ENCODE measurements at places on chromosomes 7 and 10. TPM values are rescaled to one million over a fixed set of nuclear protein-coding genes. Genes with fewer than 3 reads are reported as not detected.
A peak's percentile ranks its signal among the peaks of the same experiment; 100 is the strongest.

Gene SCD
- 25.4 TPM for total RNA-seq

Gene AKR1C4
- not detected for total RNA-seq

Gene CDC14C
- total RNA-seq, result not detected

Gene SEMA3A
- total RNA-seq, result 3.6 TPM

Gene PRF1
- total RNA-seq, result 1.4 TPM

Gene LRRC18
- total RNA-seq, result not detected

DNA sequence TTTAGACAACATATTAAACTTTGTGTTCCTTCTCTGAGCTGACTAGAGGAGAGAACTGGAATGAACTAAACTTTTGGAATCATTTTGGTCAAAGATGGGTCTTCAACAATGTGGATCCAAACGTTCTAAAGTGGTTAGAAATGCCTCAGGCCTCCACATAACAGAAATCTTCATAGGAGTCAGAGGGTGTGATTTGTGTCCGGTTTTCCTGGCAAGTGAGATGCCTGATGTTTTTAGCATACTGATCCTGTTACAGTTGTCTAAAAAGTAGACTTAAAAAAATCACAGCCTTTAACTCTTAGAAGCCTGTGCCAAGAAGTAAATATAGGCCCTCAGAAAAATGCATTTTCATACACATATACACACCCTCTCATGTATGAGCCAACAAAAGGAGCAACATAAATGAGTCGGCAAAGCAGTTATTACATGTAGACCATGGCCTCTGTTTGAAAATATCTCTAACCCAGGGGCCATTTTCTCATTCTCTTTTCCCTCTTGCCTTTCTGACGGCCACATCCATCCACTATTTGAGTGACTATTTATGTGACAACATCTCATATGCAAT is 64.5 kb downstream of the ST7 start:
- no peak overlapping the region for H3K4me3 ChIP-seq
- DNase-seq, result no peak
- H3K4me1 ChIP-seq, result no peaks in the 10 kb centered on the region

- no peaks in the 10 kb centered on the region for H3K36me3 ChIP-seq
- DNase-seq, result no peak
- H3K27me3 ChIP-seq, result no peaks in the 10 kb centered on the region
- no peak overlapping the region for H3K27ac ChIP-seq
Measured at GRCh38 chr10:4790045-4790444, 36.0 kb upstream of the AKR1E2 start.

GRCh38 chr10:131806646-131807317 is 94.0 kb upstream of the PPP2R2D start:
- no peaks in the 10 kb centered on the region for H3K4me1 ChIP-seq
- no peaks in the 10 kb centered on the region for H3K36me3 ChIP-seq
- no peak overlapping the region for H3K27ac ChIP-seq
- no peaks in the 10 kb centered on the region for H3K27me3 ChIP-seq
- no peak overlapping the region for H3K4me3 ChIP-seq

GRCh38 chr10:113967126-113967525 is 76.5 kb upstream of the ADRB1 start:
- DNase-seq, result peak; percentile 9
- H3K27ac ChIP-seq, result no peak overlapping the region
- H3K27me3 ChIP-seq, result no peaks in the 10 kb centered on the region
- H3K36me3 ChIP-seq, result no peaks in the 10 kb centered on the region

- no peak for DNase-seq
- no peak overlapping the region for H3K27ac ChIP-seq
- peak overlapping the region; percentile 33 for H3K4me3 ChIP-seq
Measured at GRCh38 chr7:27193335-27194001, 6.4 kb downstream of the HOXA13 start.

DNA sequence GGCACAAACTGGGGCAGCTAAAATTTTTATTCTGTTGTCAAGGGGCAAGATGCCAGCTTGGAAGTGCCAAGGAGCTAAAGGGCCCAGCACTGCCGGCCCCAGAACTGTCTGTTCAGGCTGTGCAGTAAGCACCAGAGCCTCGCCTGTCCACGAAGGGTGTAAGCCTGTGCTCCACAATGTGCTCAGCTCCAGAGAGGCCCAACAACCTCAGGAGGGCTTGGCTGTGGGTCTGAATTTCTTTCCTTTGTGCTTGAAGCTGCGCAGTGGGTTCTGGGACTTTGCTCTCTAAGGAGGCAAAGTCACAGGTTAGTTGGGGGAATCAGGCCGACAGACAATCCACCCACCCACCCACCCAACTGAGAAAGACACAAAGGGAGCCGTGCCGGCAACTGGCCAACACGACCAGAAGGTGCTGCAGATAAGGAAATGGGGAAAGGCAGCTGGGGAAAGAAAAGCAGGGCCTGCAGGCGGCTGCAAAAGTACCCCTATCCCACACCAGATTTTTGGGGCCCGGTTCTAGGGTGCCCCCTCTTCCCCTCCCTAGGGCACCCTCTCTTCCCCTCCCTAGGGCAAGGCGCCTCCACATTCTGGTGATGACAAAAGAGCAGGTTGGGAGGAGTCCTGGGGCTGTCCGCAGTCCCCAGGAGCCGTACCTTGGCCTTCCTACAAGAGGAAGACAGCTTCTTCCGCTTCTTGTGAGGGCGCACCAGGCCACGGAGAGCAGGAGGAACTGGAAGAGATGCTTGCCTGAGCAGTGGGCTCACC is 7.7 kb downstream of the DDX56 start:
- H3K4me1 ChIP-seq, result peaks cover 12% of the 10 kb centered on the region
- no peaks in the 10 kb centered on the region for H3K27me3 ChIP-seq
- no peak overlapping the region for H3K4me3 ChIP-seq
- H3K36me3 ChIP-seq, result peaks cover 64% of the 10 kb centered on the region
- no peak for DNase-seq

- no peaks in the 10 kb centered on the region for H3K27me3 ChIP-seq
- no peak overlapping the region for H3K27ac ChIP-seq
- no peak overlapping the region for H3K4me3 ChIP-seq
- H3K36me3 ChIP-seq, result no peaks in the 10 kb centered on the region
- H3K4me1 ChIP-seq, result no peaks in the 10 kb centered on the region
Measured at GRCh38 chr10:123869020-123869414, 22.6 kb downstream of the CPXM2 start.

DNA sequence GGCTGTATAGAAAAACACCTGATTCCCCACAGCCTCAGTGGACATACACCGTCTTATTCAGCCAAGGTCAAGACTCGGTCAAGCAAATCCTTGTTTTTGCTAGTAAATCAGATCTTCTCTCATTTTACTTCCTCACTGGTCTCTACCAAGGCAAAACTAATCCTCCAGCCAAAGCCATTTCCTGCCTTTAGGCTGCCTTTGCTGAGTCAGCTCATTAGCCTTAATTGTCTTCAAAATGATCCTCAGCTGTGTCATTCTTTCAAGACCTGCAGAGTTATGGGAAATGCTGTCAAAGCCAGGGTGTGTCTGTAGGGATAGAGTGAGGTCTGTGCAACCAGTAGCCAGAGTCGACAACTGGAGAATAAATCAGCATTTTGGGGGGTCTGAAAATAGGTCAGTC is 107.2 kb upstream of the FAM180A start:
- H3K4me3 ChIP-seq, result no peak overlapping the region
- no peaks in the 10 kb centered on the region for H3K36me3 ChIP-seq
- H3K27ac ChIP-seq, result no peak overlapping the region
- DNase-seq, result no peak
- no peaks in the 10 kb centered on the region for H3K4me1 ChIP-seq

GRCh38 chr10:102280397-102281101 is 35.2 kb downstream of the GBF1 start:
- no peaks in the 10 kb centered on the region for H3K27me3 ChIP-seq
- H3K27ac ChIP-seq, result peak overlapping the region; percentile 86
- H3K4me3 ChIP-seq, result peak overlapping the region; percentile 31
- DNase-seq, result no peak

DNA sequence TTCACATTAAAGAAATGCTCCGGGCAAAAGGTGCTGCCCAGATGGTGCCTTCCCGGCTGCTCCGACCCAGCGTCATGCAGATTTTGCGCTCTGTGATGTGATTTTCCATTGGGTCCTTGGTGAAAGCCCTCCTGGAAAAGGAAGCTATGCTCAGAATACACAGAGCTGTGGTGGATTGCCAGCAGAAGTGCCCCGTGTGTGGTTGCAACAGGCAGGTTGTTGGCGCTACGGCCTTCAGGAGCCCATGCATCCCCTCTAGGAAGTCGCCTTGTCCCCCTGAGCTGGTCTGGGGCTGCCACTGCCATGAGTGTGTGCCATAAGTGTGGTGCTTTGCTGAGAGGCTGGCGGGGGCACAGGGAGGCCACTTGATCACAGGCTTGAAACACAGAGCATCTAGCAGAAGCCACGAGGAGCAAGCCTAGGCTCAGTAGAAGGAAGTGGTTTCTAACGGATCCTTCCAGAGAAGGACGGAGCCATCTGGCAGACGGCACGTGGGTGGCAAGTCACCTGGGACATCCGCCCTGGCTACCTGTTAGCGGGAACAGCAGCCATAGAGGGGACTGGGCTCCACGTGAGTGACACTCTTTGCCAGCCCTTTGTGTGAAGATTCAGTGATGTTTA is 210.9 kb downstream of the CUX1 start:
- no peaks in the 10 kb centered on the region for H3K4me1 ChIP-seq
- H3K36me3 ChIP-seq, result peaks cover 7% of the 10 kb centered on the region
- H3K27ac ChIP-seq, result no peak overlapping the region
- no peaks in the 10 kb centered on the region for H3K27me3 ChIP-seq
- no peak for DNase-seq
- H3K4me3 ChIP-seq, result no peak overlapping the region

- H3K27ac ChIP-seq, result no peak overlapping the region
- H3K27me3 ChIP-seq, result no peaks in the 10 kb centered on the region
- no peaks in the 10 kb centered on the region for H3K4me1 ChIP-seq
- H3K4me3 ChIP-seq, result no peak overlapping the region
- no peak for DNase-seq
Measured at GRCh38 chr10:13475124-13475523, 53.7 kb downstream of the BEND7 start.

DNA sequence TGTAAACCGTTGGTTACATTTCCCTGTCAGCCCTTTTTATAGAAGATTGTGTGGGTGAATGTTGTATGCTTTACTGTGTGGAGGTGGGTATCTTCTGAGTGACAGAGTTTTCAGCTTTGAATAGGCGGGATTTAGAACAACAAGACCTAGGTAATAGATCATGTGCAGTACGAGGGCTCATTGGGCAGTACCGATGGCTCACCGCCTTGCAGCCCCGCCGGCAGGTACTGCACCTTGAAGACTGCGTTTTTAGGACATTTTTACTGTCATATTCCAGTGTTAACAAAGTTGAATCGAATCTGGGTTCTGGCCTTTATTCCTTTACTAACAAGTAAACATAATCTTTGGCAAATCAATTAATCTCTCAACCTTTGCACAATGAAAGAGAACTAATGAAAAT is 55.9 kb upstream of the NCF1 start:
- H3K27me3 ChIP-seq, result no peaks in the 10 kb centered on the region
- DNase-seq, result no peak
- no peak overlapping the region for H3K27ac ChIP-seq
- H3K4me3 ChIP-seq, result no peak overlapping the region

DNA sequence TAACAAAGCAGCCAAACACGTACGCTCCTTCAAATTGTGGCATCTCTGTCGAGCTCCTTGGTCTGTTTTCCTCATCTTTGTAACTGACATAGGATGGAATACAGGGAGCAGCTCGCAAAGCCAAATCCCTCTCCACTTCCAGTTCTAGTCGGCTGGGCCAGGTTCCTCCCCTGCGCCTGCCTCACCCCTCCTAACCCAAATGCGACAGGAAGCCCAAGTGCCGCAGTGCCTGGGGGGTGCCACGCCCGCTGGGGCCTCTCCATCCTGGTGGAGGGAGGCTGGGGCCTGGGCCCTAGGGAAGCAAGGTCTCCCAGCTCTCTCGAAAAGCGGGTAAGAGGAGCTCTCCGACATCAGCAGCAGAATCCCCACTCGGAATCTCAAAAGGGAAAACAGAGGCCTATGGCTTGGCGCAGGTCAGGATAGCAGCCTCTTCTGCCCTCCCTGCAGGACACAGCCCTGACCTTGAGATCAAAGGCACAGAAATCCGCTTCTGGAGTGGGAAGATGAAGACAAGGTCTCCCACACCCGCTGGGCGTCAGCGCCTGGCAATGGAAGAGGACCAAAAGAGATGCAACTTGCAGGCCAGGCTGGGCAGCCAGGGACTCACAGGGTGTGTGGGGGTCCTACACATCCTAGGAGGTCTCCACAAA is 165.8 kb downstream of the NRF1 start:
- H3K4me3 ChIP-seq, result no peak overlapping the region
- no peak for DNase-seq
- no peak overlapping the region for H3K27ac ChIP-seq

GRCh38 chr10:129466703-129467358 is at the start of gene MGMT:
MGMT (plus strand) TSS chr10:129467241.
- peak; percentile 89 for DNase-seq
- no peaks in the 10 kb centered on the region for H3K27me3 ChIP-seq
- H3K36me3 ChIP-seq, result no peaks in the 10 kb centered on the region
